Panc1 (cell line): ENCODE measurements at places on chromosomes 2 and 18. TPM values are rescaled to one million over a fixed set of nuclear protein-coding genes. Genes with fewer than 3 reads are reported as not detected.

DNA sequence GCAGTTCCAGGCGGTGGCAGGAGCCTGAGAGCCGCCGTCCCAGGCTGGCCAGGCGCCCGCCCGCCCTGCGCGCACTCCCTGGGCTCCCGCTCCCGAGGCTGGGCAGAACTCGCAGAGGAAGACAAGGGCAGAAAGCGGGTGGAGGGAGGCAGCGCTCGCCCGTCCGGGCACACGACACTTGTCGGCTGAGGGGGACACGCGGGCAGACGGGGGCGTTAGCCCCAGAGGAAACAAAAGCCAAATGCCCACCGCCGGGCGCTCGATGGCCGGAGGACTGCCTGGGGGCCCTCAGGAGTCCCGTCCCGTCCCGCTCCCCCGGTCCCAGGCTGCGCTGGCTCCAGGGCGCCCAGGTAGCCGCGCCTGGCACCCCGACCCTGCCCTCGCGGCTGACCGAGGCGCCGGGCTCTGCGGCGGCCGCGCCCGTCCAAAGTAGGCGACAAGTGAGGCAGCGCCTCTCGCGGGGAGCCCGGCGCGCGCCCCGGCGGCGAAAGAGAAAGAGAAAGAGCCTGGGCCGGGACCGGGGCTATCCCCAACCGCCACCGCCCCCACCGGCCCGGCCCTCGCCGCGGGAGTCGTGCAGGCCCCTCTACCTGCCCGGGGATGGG is 491 bp downstream of the L3MBTL4 start:
- DNase-seq: no peak

- no peak for DNase-seq
Measured at GRCh38 chr2:152098496-152099366, at the start of gene CACNB4. Gene CACNB4, minus strand, starts transcription at chr2:152099044.

GRCh38 chr2:98825858-98826257 is 94.9 kb upstream of the MGAT4A start:
- no peak for DNase-seq

DNA sequence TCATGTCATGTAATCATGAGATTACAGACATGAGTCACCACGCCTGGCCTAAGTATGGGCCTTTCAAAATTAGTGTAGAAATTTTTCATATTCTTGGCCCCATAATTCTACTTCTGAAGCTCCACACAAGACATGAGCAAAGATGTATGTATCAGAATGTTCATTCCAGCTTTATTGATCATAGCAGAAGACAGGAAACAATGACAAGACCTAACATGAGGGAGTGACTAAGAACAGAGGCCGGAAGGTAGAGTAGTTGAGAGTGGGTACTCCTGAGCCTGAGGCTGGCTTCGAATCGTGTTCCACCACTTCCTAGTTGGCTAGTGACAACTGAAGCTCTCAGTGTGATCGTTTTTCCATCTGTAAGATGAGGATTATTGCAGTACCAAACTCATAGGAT is 89.3 kb downstream of the ARMC9 start:
- no peak for DNase-seq

DNA sequence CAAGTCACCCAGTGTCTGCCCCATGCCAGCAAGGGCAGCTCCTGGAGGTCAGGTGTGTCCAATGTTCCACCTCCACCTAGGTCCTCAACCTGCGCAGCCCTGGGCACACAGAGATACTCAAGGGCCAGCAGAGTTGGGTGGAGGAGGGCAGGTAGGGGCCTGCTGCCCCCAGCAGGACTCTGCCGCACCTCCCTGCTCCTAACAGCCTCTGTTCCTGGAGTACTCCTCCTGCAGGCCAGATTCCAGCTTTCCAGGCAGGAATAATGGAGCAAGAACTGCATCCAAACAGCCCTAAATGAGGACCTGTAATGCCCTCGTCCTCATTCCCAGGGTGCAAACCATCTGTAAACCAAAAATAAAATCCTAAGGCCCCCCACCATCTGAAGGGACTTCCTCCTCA is 44.4 kb upstream of the ACAA2 start:
- no peak for DNase-seq

- DNase-seq: no peak
Measured at GRCh38 chr18:48541026-48541746, 2.4 kb downstream of the CTIF start.

- DNase-seq: no peak
Measured at GRCh38 chr2:86821842-86822241, 31.1 kb upstream of the CD8A start.

GRCh38 chr2:172664766-172665165 is 70.9 kb upstream of the RAPGEF4 start:
- no peak for DNase-seq

GRCh38 chr2:48948400-48949125 is 193.0 kb upstream of the LHCGR start:
- no peak for DNase-seq

Gene DLX1
- total RNA-seq: 3.5 TPM

Gene VWA3B
- total RNA-seq: not detected
